Central memory CD8-positive, alpha-beta T cell (primary cell): ENCODE measurements at places on chromosomes 11 and 22.

- no peaks in the 10 kb centered on the region for H3K27me3 ChIP-seq
- no peak overlapping the region for H3K4me3 ChIP-seq
- H3K4me1 ChIP-seq, result no peaks in the 10 kb centered on the region
- H3K27ac ChIP-seq, result no peak overlapping the region
- no peaks in the 10 kb centered on the region for H3K36me3 ChIP-seq
These were observed 164.5 kb downstream of the SOX6 start for GRCh38 chr11:16191868-16192240.

- H3K27me3 ChIP-seq, result no peaks in the 10 kb centered on the region
- no peak overlapping the region for H3K4me3 ChIP-seq
- peaks cover 28% of the 10 kb centered on the region for H3K36me3 ChIP-seq
- no peak for DNase-seq
- H3K27ac ChIP-seq, result peak overlapping the region; percentile 87
These were observed 23.2 kb downstream of the MED15 start for GRCh38 chr22:20530368-20531153.

DNA sequence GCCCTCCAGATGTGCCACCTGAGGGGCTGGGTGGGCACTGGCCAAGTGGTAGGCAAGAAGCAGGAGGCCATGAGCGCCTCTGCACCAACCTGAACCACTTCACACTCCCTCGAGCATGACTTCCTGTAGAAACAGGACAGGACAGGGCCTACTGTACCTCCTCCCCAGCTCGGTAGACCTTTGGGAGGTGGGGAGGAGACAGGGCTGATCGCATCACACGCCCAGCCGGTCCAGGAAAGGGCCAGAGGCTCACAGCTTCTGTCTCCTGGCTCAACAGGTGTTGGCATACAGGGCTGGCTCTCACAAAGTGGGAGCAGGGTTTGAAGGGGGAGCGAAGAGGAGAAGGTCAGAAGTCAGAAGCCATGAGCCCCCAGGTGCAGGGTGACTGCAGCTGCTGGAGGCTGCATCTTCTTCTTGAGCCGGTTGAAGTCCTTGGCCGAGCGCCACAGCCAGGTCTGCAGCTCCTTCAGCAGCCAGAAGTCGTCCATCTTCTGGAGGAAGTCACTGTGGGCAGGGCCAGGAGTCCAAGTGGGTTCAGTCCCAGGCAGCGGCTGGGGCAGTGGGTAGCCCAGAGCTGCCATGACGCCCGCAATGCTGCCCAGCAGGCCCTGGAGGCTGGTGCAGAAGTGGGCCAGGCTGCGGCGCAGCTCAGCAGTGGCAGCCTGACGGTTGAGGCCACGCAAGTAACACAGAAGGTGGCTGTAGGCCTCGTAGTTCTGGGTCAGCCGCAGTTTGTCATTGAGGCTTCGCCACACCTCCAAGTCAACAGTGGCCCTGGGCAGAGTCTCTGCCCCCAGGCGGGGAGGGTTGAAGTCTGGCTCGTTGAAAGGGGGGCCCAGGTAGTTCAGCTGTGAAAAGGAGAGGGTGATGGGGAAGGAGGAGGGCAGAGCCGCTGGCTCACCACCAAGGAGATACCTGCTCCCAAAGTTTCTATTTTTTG, 8.3 kb downstream of the CLCF1 start:
- H3K4me1 ChIP-seq, result peaks cover 80% of the 10 kb centered on the region
- H3K27me3 ChIP-seq, result no peaks in the 10 kb centered on the region
- H3K4me3 ChIP-seq, result peak overlapping the region; percentile 59
- no peak for DNase-seq

DNA sequence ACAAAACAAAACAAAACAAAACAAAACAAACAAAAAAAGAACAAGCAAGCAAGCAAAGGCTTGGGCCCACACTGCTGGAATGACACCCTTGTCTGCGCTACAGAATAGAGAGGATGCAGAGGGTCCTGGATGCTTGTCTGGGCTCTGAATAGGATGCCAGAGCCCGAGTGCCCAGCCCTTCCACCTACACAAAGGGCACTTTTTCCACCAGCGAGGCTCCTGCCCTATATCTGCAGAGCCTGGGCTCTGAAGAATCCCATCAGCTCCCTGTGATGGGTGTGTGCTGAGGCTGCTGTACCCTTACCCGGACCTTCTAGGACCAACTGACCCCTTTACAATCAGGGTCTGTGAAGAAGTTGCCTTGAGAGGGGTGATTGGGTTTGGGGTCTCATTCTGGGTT, 221.2 kb downstream of the DSCAML1 start:
- H3K4me3 ChIP-seq, result no peak overlapping the region
- no peak for DNase-seq
- no peaks in the 10 kb centered on the region for H3K4me1 ChIP-seq
- peaks cover 31% of the 10 kb centered on the region for H3K27me3 ChIP-seq

DNA sequence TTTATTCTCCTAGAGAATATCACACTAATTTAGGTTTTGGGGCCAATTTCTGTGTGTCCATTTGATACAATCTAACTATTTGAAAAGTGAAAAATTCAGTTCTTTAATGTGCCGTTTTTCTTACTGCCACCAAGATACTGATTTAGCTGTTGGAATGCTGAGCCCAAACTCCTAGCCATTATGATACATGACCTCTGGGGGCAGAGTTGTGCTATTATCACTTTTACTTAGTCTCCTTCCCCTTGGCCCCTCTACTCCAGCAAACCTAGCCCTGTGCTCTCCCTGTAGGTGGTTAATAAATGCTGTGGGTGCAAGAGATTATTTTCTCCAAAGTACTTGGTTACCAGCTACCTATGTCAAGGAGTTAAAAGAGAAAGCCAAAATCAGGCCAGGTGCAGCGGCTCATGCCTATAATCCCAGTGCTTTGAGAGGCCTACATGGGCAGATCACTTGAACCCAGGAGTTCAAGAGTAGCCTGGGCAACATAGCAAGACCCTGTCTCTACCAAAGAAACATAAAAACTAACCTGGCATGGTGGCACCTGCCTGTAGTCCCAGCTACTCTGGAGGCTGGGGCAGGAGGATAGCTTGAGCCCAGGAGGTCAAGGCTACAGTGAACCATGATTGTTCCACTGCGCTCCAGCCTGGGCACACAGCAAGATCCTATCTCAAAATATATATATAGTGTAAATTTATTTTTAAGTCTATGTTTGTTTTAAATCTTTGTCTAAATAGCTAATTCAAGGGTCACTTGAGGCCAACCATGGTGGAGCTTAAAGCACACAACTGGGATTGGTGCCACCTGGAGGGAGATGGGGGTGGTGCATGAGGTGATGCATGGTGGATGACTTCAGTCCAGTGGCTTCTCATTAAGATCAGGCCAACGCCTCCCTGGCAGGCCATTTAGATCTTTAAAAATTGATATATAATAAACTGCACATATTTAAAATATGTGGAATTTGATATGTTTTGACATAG, 193.2 kb upstream of the PLET1 start:
- no peak overlapping the region for H3K4me3 ChIP-seq
- peaks cover 28% of the 10 kb centered on the region for H3K27me3 ChIP-seq
- H3K27ac ChIP-seq, result no peak overlapping the region
- no peaks in the 10 kb centered on the region for H3K36me3 ChIP-seq
- H3K4me1 ChIP-seq, result peaks cover under 1% of the 10 kb centered on the region

DNA sequence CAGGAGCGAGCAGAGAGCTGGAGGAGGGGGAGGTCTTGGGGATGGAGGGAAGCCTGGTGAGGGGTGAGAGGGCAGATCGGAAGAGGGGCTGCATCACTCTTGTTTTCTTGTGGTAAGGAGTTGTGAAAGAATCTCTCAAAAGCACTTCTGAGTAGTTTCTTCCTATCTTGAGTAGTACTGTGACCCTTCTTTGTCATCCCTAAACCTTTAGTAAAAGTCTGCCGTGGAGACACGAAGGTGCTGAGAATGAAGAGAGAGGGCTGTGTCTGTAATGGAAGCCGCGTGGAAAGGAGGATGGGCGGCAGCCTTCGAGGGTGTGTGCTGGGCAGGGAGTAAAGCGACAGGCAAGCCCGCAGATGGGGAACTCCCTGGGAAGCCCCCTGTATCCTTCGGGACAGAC, 237.8 kb downstream of the TBC1D22A start:
- H3K4me3 ChIP-seq, result no peak overlapping the region
- peaks cover 3% of the 10 kb centered on the region for H3K36me3 ChIP-seq
- H3K27me3 ChIP-seq, result no peaks in the 10 kb centered on the region
- no peak overlapping the region for H3K27ac ChIP-seq
- no peak for DNase-seq

DNA sequence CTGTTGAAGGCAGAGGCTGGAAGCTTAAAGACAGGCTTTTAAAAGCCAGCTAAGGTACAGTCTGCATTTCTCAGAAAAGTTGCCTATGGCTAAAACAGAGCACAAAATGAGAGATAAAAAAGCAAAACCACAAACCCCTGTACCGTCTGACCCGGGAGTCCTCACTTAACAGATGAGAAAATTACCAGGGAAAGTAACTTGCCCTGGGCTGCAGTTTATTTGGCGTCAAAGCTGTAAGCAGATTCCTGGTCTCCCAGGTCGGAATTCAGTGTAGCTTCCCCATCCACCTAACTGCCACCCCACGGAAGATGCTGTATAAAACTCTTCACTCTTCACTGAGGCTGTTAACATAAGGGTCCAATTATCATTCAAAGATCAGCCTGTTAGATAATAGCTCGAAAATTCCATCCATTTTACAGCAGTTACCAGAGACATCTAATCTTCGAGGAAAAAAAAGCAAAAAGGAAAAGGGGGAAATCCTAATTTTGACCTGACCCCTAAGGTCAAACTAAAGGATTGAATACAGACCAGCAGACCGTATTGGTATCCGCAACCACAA, 1.5 kb downstream of the TCF20 start:
- H3K4me3 ChIP-seq, result peak overlapping the region; percentile 94
- H3K27ac ChIP-seq, result peak overlapping the region; percentile 85
- peaks cover 10% of the 10 kb centered on the region for H3K36me3 ChIP-seq

- peaks cover 85% of the 10 kb centered on the region for H3K36me3 ChIP-seq
- H3K4me1 ChIP-seq, result peaks cover 34% of the 10 kb centered on the region
- H3K27me3 ChIP-seq, result no peaks in the 10 kb centered on the region
- H3K27ac ChIP-seq, result no peak overlapping the region
- no peak for DNase-seq
- no peak overlapping the region for H3K4me3 ChIP-seq
These were observed 63.9 kb downstream of the MYH9 start for GRCh38 chr22:36323855-36324331.
